Activated T-helper 2 cell treated with anti-CD3 and anti-CD28 coated beads, Interferon-gamma antibody, Interleukin-2, Interleukin-4, amounts not matched to agents 10 μg/mL and 5 μg/mL and 100 μg/mL, durations not matched to agents 14 hours and 24 hours and 36 hours (primary cell): ENCODE measurements at places on chromosomes 5 and 9.

DNA sequence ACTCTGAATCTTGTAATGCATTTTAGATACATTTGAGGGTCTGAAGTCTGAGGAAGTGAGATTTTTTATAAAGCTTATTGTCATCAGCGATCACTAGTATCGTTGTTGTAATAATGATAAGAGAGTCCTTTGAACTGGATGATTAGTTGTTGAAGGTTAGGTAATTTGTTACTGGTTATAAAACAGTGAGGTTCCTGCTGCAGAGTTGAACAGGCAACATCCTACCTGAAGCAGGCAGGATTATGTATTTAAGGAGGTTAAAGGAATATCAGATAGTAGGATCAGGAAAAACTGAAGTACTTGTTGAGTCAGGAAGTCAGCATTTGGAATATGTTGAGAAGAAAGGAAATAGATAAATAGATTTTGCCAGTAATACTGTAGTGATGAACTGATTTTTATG lies 106.7 kb downstream of the VPS13A start:
- H3K4me1 ChIP-seq: peaks cover 4% of the 10 kb centered on the region
- peaks cover 42% of the 10 kb centered on the region for H3K36me3 ChIP-seq
- H3K4me3 ChIP-seq: no peak overlapping the region
- no peak for DNase-seq
- no peak overlapping the region for H3K27ac ChIP-seq
- no peaks in the 10 kb centered on the region for H3K27me3 ChIP-seq

DNA sequence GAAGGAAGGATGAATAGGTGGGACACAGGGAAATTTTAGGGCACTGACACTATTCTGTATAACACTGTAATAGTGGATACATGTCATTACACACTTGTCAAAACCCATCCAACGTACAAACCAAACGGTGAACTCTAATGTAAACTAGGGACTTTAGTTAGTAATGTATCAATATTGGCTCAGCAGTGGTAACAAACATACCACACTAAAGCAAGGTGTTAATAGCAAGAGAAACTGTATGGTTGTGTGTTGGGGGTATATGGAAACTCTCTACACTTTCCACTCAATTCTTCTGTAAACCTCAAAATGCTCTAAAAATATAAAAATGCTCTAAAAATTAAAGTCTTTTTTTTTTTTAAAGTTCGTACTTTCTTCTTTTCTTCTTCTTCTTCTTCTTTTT lies 293.1 kb upstream of the PANK3 start:
- no peak for DNase-seq
- H3K4me1 ChIP-seq: peaks cover 3% of the 10 kb centered on the region
- H3K27ac ChIP-seq: no peak overlapping the region
- no peak overlapping the region for H3K4me3 ChIP-seq

DNA sequence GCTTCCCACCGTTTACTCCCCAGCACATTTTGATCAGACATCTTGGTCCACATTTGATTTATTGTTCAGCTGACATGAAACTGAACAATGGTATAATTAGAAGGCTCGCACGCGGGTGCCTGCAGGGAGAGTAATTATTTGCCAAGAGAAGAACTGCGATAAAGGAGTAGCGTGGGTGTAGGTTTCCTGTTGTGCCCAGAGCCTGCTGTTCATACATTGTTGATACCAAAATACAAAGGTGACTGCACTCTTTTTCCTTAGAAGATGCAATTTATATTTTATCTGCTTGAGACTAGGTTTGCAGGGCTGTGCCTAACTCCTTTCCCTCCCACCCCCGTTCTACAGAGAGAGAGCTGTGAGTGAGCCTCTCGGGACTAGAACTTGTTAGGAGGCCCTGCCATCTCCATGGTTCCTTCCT lies 241.8 kb upstream of the MSX2 start:
- H3K4me1 ChIP-seq: no peaks in the 10 kb centered on the region
- no peaks in the 10 kb centered on the region for H3K36me3 ChIP-seq
- DNase-seq: no peak
- H3K27ac ChIP-seq: no peak overlapping the region

DNA sequence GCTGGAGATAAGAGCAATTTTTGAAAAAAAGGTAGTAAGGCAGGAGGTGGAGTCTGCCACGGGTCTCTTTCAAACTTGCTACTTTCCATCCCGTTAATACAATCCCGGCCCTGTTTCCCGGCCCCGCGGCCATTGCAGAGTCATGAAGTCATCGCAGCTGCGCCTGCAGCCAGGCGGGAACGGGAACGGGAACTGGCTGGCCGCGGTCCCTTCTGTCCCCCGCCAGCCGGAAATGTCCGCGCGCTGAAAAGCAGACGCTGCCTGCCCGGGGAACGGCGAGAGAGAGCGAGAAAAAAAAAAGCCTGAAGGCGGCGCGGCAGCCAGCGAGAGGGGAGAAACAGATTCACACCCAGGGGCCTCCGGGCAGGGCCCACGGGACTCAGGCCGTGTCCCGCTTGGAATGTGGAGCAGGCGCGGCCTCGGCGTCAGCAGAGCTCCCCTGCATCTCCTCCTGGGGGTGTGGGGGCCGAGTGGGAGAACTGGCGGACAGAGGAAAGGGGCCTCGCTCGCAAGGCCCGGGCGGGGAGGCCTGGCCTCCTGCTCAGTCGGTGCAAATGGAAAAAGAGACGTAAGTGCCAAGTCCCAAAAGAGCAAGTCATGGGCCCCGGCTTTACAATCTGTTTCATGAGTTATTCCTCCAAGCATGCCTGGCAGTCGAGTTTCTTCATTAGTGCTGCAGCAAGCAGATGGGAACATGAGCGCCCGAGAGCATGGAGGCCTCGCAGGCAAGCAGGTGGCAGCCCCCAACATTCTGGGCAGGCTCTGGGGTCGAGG lies 201.2 kb upstream of the GAS1 start:
- H3K27me3 ChIP-seq: peaks cover 23% of the 10 kb centered on the region
- no peak overlapping the region for H3K4me3 ChIP-seq
- no peak for DNase-seq

DNA sequence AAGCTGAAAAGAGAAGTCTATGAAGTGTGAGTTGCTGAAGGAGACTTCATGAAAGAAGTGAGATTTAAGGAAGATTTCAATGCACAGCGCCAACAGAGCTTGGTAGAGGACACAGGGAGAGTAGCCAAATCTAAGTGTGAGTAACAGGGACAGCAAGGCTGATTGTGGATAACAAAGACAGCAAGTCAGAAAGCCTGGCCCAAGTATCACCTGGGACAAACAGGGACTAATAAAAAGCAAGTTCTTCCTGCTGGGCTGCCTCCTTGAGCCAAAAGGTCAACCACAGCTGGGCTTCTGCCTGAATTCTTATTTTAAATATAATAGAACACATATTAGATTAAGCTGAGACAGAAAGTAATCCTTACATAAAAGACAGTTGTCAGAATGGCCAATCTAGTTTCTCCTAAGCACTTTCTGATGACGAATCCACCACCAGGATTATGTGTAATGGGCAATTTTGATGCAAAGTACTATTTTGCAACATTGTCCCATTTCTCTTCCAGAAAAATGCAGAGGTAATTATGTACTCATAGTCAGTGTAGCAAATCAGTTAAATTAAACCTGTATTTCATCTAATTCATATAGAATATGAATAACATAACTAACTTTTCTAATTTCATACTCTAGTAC lies 73.8 kb downstream of the MAPKAP1 start:
- H3K27ac ChIP-seq: no peak overlapping the region
- peaks cover 59% of the 10 kb centered on the region for H3K4me1 ChIP-seq
- no peaks in the 10 kb centered on the region for H3K36me3 ChIP-seq
- no peak overlapping the region for H3K4me3 ChIP-seq

GRCh38 chr5:93267736-93268135 lies 313.3 kb downstream of the NR2F1-AS1 start:
- H3K27me3 ChIP-seq: no peaks in the 10 kb centered on the region
- H3K4me3 ChIP-seq: no peak overlapping the region
- no peaks in the 10 kb centered on the region for H3K36me3 ChIP-seq
- H3K4me1 ChIP-seq: no peaks in the 10 kb centered on the region

DNA sequence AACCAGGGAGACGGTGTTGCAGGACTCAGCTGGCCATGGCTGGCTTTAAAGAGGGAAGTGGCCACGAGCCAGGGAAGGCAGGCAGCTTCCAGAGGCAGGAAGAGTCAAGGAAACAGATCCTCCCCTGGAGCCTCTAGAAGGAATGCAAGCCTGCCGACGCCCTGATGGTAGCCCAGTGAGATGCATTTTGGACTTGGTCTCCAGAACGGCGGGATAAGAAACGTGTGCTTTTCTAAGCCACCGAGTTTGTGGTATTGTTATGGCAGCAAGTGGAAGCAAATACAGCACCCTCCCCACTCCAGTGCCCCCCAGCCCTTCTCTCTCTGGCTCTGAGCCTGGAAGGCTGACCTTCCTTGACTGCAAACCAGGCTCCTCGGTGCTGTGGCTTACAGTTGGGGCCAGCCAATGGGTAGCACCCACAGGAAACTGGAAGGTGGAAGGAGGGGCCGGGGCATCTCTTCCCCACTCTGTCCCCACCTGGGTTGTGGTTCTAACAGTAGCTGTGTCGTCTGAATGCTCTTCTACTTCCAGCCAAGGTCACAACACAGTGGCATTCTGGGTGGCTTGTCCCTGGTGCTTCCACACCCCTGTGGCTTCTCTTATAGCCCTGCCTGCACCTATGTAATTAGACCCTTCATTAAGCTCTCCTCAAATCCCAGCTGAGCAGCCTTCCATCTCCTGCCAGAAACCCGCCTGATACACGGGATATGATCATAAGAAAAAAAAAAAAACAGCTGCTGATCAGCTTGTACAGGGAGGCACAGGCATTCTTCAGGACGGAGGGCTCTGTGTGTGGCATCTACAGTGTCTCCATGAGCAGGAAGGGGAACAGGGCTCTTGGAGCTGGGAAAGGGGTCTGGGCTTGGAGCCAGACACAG lies 29.9 kb upstream of the UNC5A start:
- H3K4me3 ChIP-seq: no peak overlapping the region
- no peak overlapping the region for H3K27ac ChIP-seq
- H3K36me3 ChIP-seq: no peaks in the 10 kb centered on the region

- DNase-seq: no peak
- H3K36me3 ChIP-seq: peaks cover 79% of the 10 kb centered on the region
- no peak overlapping the region for H3K27ac ChIP-seq
- no peak overlapping the region for H3K4me3 ChIP-seq
- H3K27me3 ChIP-seq: no peaks in the 10 kb centered on the region
- H3K4me1 ChIP-seq: peaks cover 14% of the 10 kb centered on the region
These were observed 44.2 kb downstream of the FAF2 start for GRCh38 chr5:176492431-176492830.

GRCh38 chr9:28059192-28059591 lies 485.9 kb upstream of the C9orf72 start:
- no peak overlapping the region for H3K4me3 ChIP-seq
- H3K4me1 ChIP-seq: no peaks in the 10 kb centered on the region
- DNase-seq: no peak
- H3K27me3 ChIP-seq: no peaks in the 10 kb centered on the region

DNA sequence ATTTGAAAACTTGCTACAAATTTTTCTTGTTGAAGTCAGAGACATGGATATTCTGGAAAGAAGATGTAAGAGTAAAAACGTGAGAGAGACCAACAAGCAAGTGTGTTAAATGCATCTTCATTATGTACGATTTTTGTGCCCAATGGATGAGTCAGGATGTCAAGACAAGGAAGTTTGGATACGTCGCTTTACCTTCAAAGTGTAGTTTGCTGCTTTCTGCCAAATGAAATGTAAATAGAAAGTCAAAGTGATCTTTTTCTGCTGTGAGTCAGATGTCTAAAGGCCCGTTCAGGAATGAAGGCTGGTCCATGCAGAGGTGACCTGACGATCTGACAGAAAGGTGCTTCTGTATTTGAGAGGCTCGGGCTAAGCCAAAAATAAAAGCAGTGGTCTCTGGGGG lies 273.1 kb upstream of the PIK3R1 start:
- H3K4me1 ChIP-seq: no peaks in the 10 kb centered on the region
- H3K27me3 ChIP-seq: peaks cover 3% of the 10 kb centered on the region
- no peak for DNase-seq

DNA sequence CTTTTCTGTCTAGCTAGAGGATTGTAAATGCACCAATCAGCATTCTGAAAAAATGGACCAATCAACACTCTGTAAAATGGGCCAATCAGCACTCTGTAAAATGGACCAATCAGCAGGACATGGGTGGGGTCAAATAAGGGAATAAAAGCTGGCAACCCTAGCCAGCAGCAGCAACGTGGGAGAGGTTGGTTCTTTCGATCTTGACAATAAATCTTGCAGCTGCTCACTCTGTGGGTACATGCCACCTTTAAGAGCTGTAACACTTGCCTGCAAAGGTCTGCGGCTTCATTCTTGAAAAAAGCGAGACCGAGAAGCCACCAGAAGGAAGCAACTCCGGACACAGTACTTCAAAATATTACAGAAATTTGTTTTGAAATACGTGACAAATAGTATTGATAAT lies 424.6 kb upstream of the CDH9 start:
- H3K4me1 ChIP-seq: no peaks in the 10 kb centered on the region
- H3K27ac ChIP-seq: no peak overlapping the region
- H3K27me3 ChIP-seq: no peaks in the 10 kb centered on the region
- no peak for DNase-seq
- H3K36me3 ChIP-seq: no peaks in the 10 kb centered on the region

GRCh38 chr5:69084195-69084594 lies 9.6 kb upstream of the SLC30A5 start:
- H3K36me3 ChIP-seq: no peaks in the 10 kb centered on the region
- DNase-seq: no peak
- no peaks in the 10 kb centered on the region for H3K27me3 ChIP-seq
- H3K4me3 ChIP-seq: no peak overlapping the region
- no peak overlapping the region for H3K27ac ChIP-seq

- no peak overlapping the region for H3K4me3 ChIP-seq
- H3K27me3 ChIP-seq: no peaks in the 10 kb centered on the region
- no peak overlapping the region for H3K27ac ChIP-seq
These were observed 37.9 kb downstream of the GEMIN5 start for GRCh38 chr5:154900066-154900465.

DNA sequence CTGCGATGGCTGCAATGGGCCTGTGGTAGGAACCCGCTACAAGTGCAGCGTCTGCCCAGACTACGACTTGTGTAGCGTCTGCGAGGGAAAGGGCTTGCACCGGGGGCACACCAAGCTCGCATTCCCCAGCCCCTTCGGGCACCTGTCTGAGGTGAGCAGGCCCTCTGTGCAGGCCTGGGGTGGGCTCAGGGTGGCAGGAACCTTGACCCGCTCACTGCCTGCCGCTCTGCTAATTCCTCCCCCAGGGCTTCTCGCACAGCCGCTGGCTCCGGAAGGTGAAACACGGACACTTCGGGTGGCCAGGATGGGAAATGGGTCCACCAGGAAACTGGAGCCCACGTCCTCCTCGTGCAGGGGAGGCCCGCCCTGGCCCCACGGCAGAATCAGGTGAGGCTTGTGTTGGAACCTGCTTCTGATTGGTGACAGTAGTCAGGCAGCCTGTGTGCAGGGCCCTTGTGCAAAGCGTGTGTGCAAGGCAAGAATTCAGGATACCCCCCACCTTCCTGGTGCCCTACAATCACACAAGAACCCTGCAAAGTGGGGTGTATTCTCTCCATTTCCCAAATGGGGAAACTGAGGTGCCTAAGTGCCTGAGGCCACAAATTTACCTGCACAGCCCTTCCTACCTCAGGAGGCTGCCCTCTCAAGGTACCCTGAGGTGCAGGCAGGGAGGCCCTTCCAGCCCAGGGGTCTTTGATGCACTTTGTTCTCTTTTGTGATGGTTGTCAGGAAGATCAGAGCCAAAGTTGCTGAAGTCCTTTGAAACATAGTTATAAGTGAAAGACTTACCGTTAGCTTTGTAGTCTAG lies 3.4 kb downstream of the SQSTM1 start:
- no peak for DNase-seq
- H3K27me3 ChIP-seq: no peaks in the 10 kb centered on the region
- no peak overlapping the region for H3K27ac ChIP-seq
- H3K4me1 ChIP-seq: peaks cover 36% of the 10 kb centered on the region

GRCh38 chr5:151093476-151093889 lies 12.6 kb upstream of the TNIP1 start:
- H3K4me3 ChIP-seq: peak overlapping the region; percentile 71
- H3K4me1 ChIP-seq: peaks cover 67% of the 10 kb centered on the region
- no peaks in the 10 kb centered on the region for H3K27me3 ChIP-seq
- no peak for DNase-seq
- H3K36me3 ChIP-seq: peaks cover 29% of the 10 kb centered on the region
